ENCODE measurements at places on chromosomes 6 and 20. TPM values are rescaled to one million over a fixed set of nuclear protein-coding genes. Genes with fewer than 3 reads are reported as not detected.
A peak's percentile ranks its signal among the peaks of the same experiment; 100 is the strongest.

The RPS10 gene
- total RNA-seq, result 2,226 TPM

The NFATC2 gene
- 29.4 TPM for total RNA-seq

The APCDD1L gene
- total RNA-seq, result not detected

The IRAK1BP1 gene
- 2.9 TPM for total RNA-seq

The SMOC2 gene
- not detected for total RNA-seq

The TREML1 gene
- total RNA-seq, result not detected

The PHACTR1 gene
- total RNA-seq, result 0.05 TPM

The MLIP gene
- total RNA-seq, result not detected

The TGM3 gene
- total RNA-seq, result not detected

The C20orf202 gene
- total RNA-seq, result not detected

The IL17A gene
- 0.22 TPM for total RNA-seq

The ADGRB3 gene
- total RNA-seq, result not detected

The LY86 gene
- 1.2 TPM for total RNA-seq

The CGA gene
- not detected for total RNA-seq

The ORC3 gene
- 38.3 TPM for total RNA-seq

The PCMTD2 gene
- total RNA-seq, result 67.8 TPM

The EEF1A2 gene
- total RNA-seq, result 0.94 TPM

- no peak for DNase-seq
- peak overlapping the region; percentile 33 for H3K27ac ChIP-seq
- no peaks in the 10 kb centered on the region for H3K4me1 ChIP-seq
- no peaks in the 10 kb centered on the region for H3K36me3 ChIP-seq
- H3K27me3 ChIP-seq, result no peaks in the 10 kb centered on the region
- no peak overlapping the region for H3K4me3 ChIP-seq
Measured at GRCh38 chr6:93927731-93928130, 508.4 kb upstream of the EPHA7 start.

DNA sequence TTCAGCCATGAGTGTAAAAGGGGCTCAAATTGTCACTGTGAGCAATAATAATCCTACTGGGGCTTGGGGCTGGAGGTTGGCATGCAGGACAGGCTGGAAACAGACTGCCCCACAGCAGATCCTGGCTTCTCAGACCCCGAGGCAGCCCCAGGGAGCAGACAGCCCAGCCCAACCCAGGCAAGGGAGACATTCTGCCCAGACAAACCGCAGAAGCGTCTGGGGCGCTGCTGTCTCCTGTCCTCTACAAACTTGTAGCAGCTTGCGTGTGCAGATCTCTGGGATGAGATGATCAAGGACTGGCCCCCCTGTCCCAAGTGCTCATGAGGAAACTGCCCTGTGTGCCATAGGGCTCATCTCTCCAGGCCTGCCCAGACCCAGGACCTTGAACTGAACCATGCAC, 84.6 kb downstream of the MAFB start:
- H3K4me1 ChIP-seq, result no peaks in the 10 kb centered on the region
- H3K4me3 ChIP-seq, result no peak overlapping the region
- no peak for DNase-seq
- no peaks in the 10 kb centered on the region for H3K36me3 ChIP-seq
- H3K27ac ChIP-seq, result no peak overlapping the region

DNA sequence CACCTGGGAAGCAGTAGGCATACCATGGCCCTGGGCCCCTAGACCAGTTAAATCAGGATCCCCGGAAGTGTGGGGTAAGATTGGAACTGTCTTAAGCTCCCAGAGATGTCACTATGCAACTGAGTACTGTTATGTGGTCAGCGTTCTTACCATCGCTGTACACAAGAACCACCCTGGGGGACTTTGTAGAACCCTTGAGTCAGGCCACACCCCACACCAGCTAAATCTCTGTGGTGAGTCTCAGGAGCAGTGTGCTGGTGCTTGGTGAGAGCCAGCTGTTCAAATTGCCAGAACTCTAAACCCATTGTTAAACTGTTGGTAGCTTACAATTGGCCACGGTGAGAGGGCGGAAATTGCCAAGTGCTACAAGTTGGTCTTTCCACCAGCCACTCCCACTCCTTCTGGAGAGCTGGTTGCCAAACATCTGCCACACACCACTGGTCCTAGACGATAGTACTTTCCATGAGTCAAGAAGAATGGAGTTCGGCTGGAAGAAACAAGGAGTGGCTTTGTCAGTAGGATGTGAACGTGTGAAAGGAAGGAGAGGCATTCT, 80.5 kb upstream of the SYNDIG1 start:
- H3K4me1 ChIP-seq, result peaks cover 26% of the 10 kb centered on the region
- no peak for DNase-seq
- no peaks in the 10 kb centered on the region for H3K27me3 ChIP-seq
- H3K27ac ChIP-seq, result no peak overlapping the region
- no peak overlapping the region for H3K4me3 ChIP-seq

DNA sequence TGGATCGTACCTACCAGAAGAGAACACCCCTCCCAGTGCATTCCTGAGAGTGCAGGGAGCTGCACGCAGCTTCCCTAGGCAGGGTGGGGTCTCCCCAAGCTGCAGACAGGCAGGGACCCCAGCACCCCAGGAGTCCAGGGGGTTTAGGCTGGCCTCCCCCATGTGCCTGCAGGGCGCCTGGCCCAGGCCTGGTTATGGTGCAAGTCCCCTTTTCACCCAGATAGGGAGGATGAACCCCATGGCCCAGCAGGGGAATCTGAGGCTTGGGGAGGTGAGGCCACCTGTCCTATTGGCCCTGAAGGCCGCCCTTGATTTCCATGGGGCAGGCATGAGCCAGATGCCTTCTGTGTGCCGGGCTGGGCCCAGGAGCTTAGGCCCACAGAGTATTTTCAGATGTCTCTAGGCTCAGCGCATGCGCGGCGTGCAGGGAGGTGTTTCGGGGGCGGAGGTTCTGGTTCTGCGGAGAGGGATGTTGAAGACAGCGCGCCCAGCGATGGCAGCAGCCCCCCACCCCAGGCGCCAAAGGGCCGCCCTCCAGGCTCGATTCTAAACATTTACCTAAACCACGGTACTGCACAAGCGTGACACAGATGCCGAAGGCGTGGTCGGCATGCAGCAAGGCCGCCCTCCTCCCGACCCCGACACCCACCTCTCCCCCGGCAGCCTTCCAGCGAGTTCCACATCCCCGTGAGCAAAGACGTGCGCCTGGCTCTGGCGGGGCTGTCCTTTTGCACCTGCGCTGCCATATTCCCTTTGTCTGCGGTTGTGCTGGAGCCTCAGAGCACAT, 29.4 kb downstream of the COL20A1 start:
- H3K27ac ChIP-seq, result no peak overlapping the region
- no peaks in the 10 kb centered on the region for H3K36me3 ChIP-seq

DNA sequence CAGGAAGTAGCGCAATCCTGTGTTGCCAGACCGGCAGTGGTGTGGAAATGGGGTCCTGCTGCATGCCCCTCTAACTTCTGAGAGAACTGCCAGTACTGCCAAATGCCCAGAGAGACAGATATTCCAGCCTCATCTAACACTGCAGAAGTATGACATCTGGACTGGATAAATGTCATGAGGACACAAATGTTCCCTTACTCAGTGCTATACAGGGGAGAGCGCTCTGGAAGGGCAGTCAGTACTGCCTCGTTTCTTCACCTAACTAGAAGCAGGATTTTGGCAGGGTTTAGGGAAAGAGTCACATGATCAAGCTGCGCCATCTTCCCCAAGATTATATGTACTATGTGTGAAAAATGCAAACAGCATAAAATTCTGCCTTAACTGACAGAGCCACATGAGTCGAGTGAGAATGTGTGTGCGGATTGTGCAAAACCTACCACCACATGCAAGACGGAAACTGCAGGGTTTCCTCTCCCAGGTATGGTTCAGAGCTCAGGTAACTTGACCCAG, 59.7 kb downstream of the B4GALT5 start:
- peaks cover 8% of the 10 kb centered on the region for H3K36me3 ChIP-seq
- no peaks in the 10 kb centered on the region for H3K4me1 ChIP-seq
- H3K4me3 ChIP-seq, result no peak overlapping the region
- no peak for DNase-seq
- H3K27ac ChIP-seq, result no peak overlapping the region

GRCh38 chr6:20811109-20811761, 277.0 kb downstream of the CDKAL1 start:
- peak overlapping the region; percentile 24 for H3K27ac ChIP-seq
- H3K4me1 ChIP-seq, result peaks cover 8% of the 10 kb centered on the region
- DNase-seq, result no peak
- peaks cover 4% of the 10 kb centered on the region for H3K36me3 ChIP-seq

DNA sequence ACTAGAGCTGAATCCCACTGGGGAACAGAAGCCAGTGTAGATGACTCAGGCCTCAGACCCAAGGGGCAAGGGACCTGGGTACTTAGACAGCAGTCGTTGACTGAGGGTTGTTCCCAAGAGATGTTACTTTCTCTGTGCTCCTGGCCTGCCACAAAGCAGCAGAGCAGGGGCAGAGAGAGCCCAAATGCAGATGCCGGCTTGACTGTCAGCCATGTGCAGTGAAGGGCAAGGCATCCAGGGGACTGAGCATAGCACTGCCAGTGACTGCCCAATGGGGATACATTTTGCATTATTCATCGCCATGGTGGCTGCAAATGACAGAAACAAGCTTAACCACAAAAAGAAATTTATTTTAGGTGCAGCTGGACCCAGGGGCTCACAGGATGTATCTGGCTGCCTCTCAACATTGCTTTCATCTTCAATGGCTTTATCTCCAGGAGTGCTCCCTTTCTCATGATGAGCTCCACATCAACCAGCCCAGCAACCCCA, 7.6 kb upstream of the TP53RK start:
- peaks cover 6% of the 10 kb centered on the region for H3K27me3 ChIP-seq
- no peak overlapping the region for H3K4me3 ChIP-seq
- no peaks in the 10 kb centered on the region for H3K36me3 ChIP-seq
- DNase-seq, result no peak
- H3K4me1 ChIP-seq, result peaks cover 10% of the 10 kb centered on the region

GRCh38 chr6:161631676-161632194, 357.9 kb upstream of the AGPAT4 start:
- no peak for DNase-seq
- no peaks in the 10 kb centered on the region for H3K27me3 ChIP-seq
- H3K4me1 ChIP-seq, result no peaks in the 10 kb centered on the region
- H3K27ac ChIP-seq, result no peak overlapping the region
- no peaks in the 10 kb centered on the region for H3K36me3 ChIP-seq

GRCh38 chr6:14726816-14727493, 518.9 kb upstream of the JARID2 start:
- peaks cover 12% of the 10 kb centered on the region for H3K36me3 ChIP-seq
- no peak for DNase-seq
- peaks cover 89% of the 10 kb centered on the region for H3K4me1 ChIP-seq
- no peaks in the 10 kb centered on the region for H3K27me3 ChIP-seq
- H3K27ac ChIP-seq, result peak overlapping the region; percentile 85

- DNase-seq, result no peak
- H3K4me1 ChIP-seq, result no peaks in the 10 kb centered on the region
- H3K27ac ChIP-seq, result no peak overlapping the region
- H3K36me3 ChIP-seq, result no peaks in the 10 kb centered on the region
- H3K27me3 ChIP-seq, result no peaks in the 10 kb centered on the region
Measured at GRCh38 chr6:166156942-166157341, 10.7 kb downstream of the TBXT start.

DNA sequence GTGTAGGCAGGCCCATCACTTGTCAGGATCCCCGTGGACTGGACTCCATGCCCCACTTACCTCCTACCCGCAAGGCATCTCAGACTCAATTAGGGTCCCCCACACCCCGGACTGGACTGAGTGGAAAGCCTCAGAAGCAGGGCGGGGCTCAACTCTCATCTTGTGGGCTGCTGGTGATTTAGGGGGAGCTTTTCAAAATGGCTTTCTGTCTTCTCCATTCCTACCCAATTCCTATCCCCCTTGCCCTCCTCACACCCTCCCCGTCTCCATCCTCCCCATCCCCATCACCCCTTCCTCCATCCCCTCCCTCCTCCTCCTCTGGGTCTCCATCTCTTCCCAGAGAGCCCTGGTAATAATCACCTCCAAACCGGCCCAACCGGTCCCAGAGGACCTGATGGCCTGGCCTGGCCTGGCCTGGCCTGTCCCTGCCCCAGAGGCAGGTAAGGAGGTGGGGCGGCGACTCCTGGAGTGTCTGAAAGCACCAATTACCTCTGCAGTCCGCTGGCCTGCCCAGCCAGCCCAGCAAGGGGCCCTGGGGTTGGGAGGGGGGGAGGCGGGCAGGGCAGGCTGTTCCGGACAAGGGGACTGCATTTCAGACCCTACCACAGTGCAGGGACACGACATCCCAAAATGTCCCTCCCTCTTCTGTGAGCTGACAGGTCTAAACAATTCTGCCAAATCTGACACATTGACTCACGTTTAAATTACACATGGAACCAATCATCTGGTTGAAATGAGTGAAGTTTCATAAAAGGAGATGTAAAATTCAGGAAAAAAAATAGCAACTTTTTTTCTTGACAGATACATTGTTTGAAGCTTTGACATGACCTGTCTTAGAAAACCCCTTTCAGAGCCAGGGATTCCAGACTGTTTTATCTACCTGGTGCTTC, 24.8 kb downstream of the MAFB start:
- H3K27ac ChIP-seq, result no peak overlapping the region
- no peaks in the 10 kb centered on the region for H3K36me3 ChIP-seq
- no peaks in the 10 kb centered on the region for H3K4me1 ChIP-seq
- no peak for DNase-seq
- H3K27me3 ChIP-seq, result no peaks in the 10 kb centered on the region
- H3K4me3 ChIP-seq, result no peak overlapping the region

DNA sequence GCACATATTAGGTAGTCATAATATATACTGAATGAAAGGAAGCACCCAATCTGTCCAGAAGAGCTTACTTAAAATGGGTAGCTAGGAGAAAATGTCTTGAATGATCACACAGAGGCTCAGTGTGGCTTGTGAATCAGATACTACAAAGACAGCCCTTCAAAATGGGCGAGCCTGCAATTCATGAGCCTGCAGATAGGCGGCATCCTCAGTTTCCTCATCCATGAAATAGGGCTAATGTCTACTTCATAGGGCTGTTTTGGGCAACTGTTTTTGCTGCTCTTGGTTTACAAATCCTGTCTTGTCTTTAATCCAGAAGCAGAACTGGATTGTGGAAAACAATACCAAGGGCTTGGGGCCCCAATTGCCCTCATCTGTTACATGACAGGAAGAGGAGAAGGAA, 129.3 kb upstream of the KCNK16 start:
- peaks cover 41% of the 10 kb centered on the region for H3K27me3 ChIP-seq
- no peak overlapping the region for H3K27ac ChIP-seq
- H3K4me3 ChIP-seq, result no peak overlapping the region
- no peak for DNase-seq
- peaks cover 5% of the 10 kb centered on the region for H3K36me3 ChIP-seq
- peaks cover 9% of the 10 kb centered on the region for H3K4me1 ChIP-seq

GRCh38 chr6:93801101-93801847, 381.9 kb upstream of the EPHA7 start:
- H3K27ac ChIP-seq, result no peak overlapping the region
- no peaks in the 10 kb centered on the region for H3K27me3 ChIP-seq
- no peaks in the 10 kb centered on the region for H3K36me3 ChIP-seq
- H3K4me3 ChIP-seq, result no peak overlapping the region
- DNase-seq, result no peak

- no peaks in the 10 kb centered on the region for H3K36me3 ChIP-seq
- peaks cover 7% of the 10 kb centered on the region for H3K27me3 ChIP-seq
- no peaks in the 10 kb centered on the region for H3K4me1 ChIP-seq
- H3K4me3 ChIP-seq, result no peak overlapping the region
Measured at GRCh38 chr6:110449541-110449895, 26.9 kb downstream of the SLC22A16 start.

- no peaks in the 10 kb centered on the region for H3K27me3 ChIP-seq
- H3K4me1 ChIP-seq, result no peaks in the 10 kb centered on the region
- no peaks in the 10 kb centered on the region for H3K36me3 ChIP-seq
- no peak overlapping the region for H3K4me3 ChIP-seq
- DNase-seq, result no peak
Measured at GRCh38 chr20:61640871-61641245, 388.8 kb downstream of the CDH4 start.
